NCI-H345 (cell line): ENCODE measurements at places on chromosomes 12 and 14.

DNA sequence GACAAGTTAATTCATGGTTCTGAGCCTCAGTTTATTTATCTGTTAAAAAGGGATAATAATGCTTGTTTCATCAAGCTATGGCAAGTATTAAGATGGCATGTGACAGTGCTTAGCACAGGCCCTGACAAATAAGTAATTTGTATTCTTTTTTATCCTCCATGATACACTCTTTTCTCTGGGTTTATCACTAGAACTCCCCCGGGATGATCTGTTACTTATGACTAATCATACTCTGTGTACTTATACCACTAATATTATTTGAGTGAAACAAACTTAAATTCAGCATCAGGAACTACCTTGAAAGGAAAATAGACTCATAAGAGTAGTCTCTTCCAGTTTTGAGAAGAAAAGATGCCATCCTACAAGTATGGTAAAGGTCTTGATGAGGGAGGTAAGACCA, 283.8 kb downstream of the PAWR start:
- DNase-seq, result no peak

DNA sequence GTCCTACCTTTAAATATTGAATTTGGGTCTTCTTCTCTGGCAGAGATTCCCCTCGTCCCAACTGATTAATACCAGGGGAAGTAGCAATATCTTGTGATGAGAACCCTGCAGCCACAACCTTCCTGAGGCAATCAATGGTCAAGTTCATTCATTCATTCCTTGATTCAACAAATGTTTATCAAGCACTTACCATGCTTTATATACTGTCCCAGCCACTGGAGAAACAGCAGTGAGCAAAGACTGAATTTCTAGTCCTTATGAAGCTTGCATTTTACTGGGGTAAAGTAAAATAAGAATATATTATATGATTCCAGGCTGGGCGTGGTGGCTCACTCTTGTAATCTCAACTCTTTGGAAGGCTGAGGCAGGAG, 300 bp upstream of the GIT2 start:
- DNase-seq, result no peak

GRCh38 chr14:105424861-105425260, 5.2 kb downstream of the MTA1 start:
- no peak for DNase-seq

- no peak for DNase-seq
Observed at GRCh38 chr12:72296389-72296788, 24.2 kb downstream of the TRHDE start.

DNA sequence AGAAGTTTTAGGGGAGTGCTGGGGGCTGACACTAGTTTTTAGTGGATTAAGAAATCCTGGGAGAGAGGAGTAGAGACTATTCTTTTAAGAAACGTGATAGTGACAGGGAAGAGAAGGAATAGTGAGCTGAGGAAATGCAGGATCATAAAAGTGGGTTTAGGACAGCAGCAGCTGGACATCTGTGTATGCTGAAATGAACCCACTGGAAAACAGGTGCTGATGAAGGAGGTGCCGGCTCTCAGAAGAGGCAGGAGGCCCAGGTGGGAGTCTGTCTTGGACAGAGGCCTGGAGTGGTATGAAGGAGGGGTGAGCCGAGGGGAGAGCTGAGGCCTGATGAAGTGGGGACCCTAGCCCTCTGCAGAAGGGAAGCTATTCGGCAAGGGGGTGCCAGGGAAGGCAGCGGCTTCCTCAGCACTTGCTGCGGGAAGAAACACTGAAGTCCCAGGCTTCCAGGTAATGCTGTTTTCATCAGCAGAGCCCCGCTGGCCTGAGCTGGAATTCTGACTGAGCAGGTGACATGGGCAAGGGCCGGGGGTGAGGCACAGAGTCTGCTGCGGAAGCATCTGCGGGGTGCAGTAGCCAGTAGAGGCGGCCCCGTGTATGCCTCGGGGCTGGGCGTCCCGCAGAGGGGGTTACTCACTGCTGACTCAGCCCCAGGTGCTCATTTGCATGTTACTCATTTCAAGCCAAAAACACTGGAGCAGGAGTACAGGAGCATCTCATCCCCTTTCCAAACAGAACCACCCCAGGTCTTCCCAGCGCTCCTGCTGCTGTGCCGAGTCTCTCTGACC, 89.7 kb downstream of the TMCC3 start:
- peak; percentile 16 for DNase-seq

GRCh38 chr14:38122241-38122640, 85.5 kb upstream of the SSTR1 start:
- no peak for DNase-seq

GRCh38 chr12:5402009-5402935, 29.6 kb upstream of the NTF3 start:
- DNase-seq, result no peak

DNA sequence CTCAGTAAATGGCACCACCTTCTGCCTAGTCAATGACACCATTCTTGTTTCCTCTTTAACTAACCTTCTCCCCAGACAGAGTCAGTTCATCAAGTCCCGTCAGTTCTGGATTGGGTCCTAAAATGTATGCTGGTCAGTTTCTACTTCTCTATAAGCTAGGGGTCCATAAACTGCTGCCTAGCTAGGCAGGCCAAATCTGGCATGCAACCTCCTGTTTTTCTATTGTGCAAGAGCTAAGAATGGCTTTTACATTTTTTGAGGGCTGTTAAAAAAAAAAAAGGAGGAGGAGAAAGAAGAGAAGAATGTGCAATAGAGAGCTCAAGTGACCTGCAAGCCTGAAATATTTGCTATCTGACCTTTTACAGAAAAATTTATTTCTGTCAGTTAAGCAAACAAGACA, 6.4 kb upstream of the TMED10 start:
- DNase-seq, result no peak

DNA sequence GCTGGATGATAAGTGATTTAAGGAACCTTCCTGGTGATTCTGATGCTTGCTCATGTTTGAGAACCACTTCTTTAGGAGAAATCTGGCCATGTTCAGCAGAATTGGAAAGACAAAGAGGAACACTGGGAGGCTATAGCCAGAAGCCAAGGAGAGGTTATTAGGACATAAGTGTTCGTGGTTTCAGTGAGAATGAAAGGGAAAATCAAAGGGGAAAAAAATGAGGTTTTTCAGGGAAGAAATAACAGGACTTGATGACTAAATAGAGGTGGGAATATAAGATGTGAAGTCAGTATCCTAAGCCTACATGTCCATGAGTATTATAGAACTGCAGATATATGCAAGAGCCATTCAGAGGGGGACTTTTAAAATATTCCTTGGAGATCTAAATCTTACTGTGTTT, 95.6 kb downstream of the DAAM1 start:
- DNase-seq, result no peak
